ENCODE measurements at places on chromosomes 5 and 9. TPM values are rescaled to one million over a fixed set of nuclear protein-coding genes. Genes with fewer than 3 reads are reported as not detected.

Gene RNF224
- 0.09 TPM for total RNA-seq

Gene GFI1B
- not detected for total RNA-seq

Gene ANKRD18A
- not detected for total RNA-seq

Gene DPM2
- total RNA-seq = 9.6 TPM

Gene GFPT2
- total RNA-seq = 63.4 TPM

Gene SAXO1
- total RNA-seq = 0.09 TPM

Gene ANKH
- total RNA-seq = 19.8 TPM

Gene RANBP17
- total RNA-seq = 7.2 TPM

Gene ZNF474
- total RNA-seq = 0.16 TPM

Gene SCGB3A1
- not detected for total RNA-seq

Gene INSL6
- not detected for total RNA-seq

Gene RFESD
- 3.2 TPM for total RNA-seq

Gene PCDHB12
- 0.16 TPM for total RNA-seq

Gene OR1Q1
- not detected for total RNA-seq

Gene EIF4EBP3
- total RNA-seq = 1.7 TPM

Gene IL6ST
- total RNA-seq = 612 TPM

Gene FRMD3
- total RNA-seq = 0.26 TPM

Gene GRM6
- total RNA-seq = under 0.01 TPM

Gene DMRT2
- total RNA-seq = not detected

Gene ANKDD1B
- total RNA-seq = 0.95 TPM

Gene HSPA4
- total RNA-seq = 73.6 TPM

Gene PDCD1LG2
- 1.9 TPM for total RNA-seq

Gene NTNG2
- total RNA-seq = 3.5 TPM

Gene MOB3B
- total RNA-seq = 0.16 TPM

Gene CCDC183
- 0.32 TPM for total RNA-seq

Gene STARD4
- 36.3 TPM for total RNA-seq

Gene TSSK1B
- 0.16 TPM for total RNA-seq
